ENCODE measurements at places on chromosomes 12 and 14.
A peak's percentile ranks its signal among the peaks of the same experiment; 100 is the strongest.

- H3K4me3 ChIP-seq: no peak overlapping the region
- peaks cover 3% of the 10 kb centered on the region for H3K36me3 ChIP-seq
- peaks cover 18% of the 10 kb centered on the region for H3K4me1 ChIP-seq
- DNase-seq: peak; percentile 50
- H3K27me3 ChIP-seq: peaks cover 35% of the 10 kb centered on the region
Observed at GRCh38 chr14:28751467-28752058, 15.0 kb upstream of the FOXG1 start.

DNA sequence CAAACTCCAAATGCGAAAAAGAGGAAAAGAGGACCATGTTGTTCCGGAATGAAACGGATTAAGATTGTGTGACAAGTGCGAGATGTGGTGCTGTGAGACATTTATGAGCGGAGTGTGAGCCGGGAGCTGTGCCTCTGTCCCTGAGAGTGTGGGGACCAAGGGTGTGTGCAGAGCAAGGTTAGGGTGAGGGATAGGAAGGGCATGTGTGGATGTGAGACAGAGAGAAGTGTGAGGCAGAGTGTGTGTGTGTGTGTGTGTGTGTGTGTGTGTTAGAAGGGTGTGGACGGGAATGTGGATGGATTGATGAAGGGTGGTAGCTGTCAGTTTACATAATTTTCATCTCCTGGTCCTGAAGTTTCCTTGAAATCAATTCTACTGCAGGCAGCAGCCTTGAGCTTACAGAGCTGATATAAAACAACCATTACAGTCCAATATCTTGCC is 4.3 kb upstream of the OTX2 start:
- H3K36me3 ChIP-seq: no peaks in the 10 kb centered on the region
- peak overlapping the region; percentile 49 for H3K4me3 ChIP-seq
- no peak for DNase-seq
- H3K27ac ChIP-seq: no peak overlapping the region
- peaks cover 68% of the 10 kb centered on the region for H3K4me1 ChIP-seq

GRCh38 chr12:120229071-120229486 is 28.2 kb upstream of the RPLP0 start:
- DNase-seq: peak; percentile 41
- peak overlapping the region; percentile 55 for H3K4me3 ChIP-seq
- peak overlapping the region; percentile 98 for H3K27ac ChIP-seq
- no peaks in the 10 kb centered on the region for H3K36me3 ChIP-seq
- H3K4me1 ChIP-seq: peaks cover 84% of the 10 kb centered on the region

- H3K27ac ChIP-seq: 0 out of 2 replicates have a peak overlapping the region, but pooled peaks have one; percentile 25
- DNase-seq: no peak
- no peaks in the 10 kb centered on the region for H3K27me3 ChIP-seq
- H3K4me3 ChIP-seq: no peak overlapping the region
- H3K4me1 ChIP-seq: peaks cover 20% of the 10 kb centered on the region
Observed at GRCh38 chr12:88163371-88163770, 21.3 kb downstream of the TMTC3 start.

DNA sequence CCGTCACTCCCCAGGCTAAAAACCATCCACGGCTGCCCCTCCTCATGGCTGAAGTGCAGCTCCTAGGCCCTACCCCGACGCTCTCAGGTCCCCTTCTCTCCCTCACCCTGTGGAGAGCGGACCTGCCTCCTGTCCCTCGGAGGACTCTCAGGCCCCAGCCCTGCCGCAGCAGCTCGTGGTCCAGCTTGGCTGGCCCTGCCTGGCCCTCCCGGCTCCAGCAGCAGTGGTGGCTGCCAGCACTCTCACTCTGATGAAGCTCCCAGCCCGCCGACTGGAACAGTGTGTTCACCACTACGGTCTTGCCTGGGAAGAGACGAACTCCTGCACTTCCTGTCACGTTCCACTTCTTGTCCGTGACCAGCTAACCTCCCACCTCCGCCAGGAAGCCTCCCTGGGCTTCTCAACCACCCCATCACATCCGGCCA is 11.1 kb downstream of the BAG5 start:
- no peak for DNase-seq
- peak overlapping the region; percentile 70 for H3K27ac ChIP-seq
- H3K27me3 ChIP-seq: no peaks in the 10 kb centered on the region
- H3K4me3 ChIP-seq: no peak overlapping the region
- peaks cover 5% of the 10 kb centered on the region for H3K4me1 ChIP-seq

GRCh38 chr12:1836854-1837421 is 16.6 kb downstream of the LRTM2 start:
- H3K4me1 ChIP-seq: peaks cover 23% of the 10 kb centered on the region
- no peak for DNase-seq
- H3K4me3 ChIP-seq: no peak overlapping the region
- H3K27me3 ChIP-seq: no peaks in the 10 kb centered on the region
- no peaks in the 10 kb centered on the region for H3K36me3 ChIP-seq

DNA sequence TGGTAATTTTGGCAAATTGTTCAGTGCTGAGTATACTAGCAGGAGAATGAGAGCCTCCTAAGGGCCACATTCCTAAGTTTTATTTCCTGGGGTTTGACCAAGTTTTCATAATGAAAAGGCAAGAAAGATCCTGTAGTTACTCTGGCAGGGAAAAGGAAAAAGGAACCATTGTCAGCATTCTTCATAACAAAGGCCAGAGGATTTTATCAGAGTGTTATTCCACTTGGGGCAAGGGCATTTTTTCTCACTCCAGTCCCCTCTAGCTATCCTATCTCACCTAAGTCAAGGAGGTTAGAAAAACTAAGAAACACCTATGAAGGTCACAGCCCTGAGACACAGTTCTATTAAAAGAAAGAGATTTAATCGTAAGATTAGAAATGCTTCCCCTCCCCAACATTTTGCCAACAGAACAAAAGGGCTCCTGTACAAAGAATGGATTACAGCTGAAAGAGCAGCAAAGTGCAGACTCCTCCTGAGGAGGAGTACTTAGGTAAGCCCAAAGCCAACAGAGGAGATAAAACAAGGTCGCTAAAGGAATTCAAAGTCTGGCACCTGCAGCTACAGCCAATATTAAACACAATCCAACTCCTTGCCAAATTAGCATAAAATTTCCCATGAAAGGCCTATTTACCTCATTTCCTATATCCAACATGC is 162.4 kb downstream of the GALC start:
- H3K36me3 ChIP-seq: no peaks in the 10 kb centered on the region
- no peak for DNase-seq
- peak overlapping the region; percentile 32 for H3K27ac ChIP-seq

- peaks cover 81% of the 10 kb centered on the region for H3K36me3 ChIP-seq
- H3K4me1 ChIP-seq: no peaks in the 10 kb centered on the region
- DNase-seq: no peak
- no peak overlapping the region for H3K27ac ChIP-seq
Observed at GRCh38 chr12:127980585-127980984, 286.4 kb upstream of the TMEM132C start.

DNA sequence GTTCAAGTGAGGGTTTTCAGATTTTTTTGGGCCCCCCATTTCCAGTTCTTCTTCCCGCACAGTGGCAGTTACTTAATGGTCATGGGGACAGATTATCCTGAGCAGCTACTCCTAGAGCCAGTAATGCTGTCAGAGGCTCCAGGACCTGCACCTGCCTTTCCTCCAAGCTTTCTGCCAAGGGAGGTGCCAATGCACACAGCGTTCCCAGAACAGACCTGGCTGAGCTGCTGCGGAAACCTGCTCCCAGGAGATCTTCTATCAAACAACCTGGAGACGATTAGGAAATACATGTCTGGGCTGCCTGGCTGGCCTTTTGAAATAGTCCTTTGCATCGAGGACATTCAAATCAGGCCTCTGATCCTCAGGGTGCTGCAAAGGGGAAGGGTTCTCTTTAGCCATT is 120.9 kb downstream of the SLC8A3 start:
- no peaks in the 10 kb centered on the region for H3K27me3 ChIP-seq
- H3K4me3 ChIP-seq: no peak overlapping the region
- no peaks in the 10 kb centered on the region for H3K36me3 ChIP-seq
- H3K4me1 ChIP-seq: no peaks in the 10 kb centered on the region

DNA sequence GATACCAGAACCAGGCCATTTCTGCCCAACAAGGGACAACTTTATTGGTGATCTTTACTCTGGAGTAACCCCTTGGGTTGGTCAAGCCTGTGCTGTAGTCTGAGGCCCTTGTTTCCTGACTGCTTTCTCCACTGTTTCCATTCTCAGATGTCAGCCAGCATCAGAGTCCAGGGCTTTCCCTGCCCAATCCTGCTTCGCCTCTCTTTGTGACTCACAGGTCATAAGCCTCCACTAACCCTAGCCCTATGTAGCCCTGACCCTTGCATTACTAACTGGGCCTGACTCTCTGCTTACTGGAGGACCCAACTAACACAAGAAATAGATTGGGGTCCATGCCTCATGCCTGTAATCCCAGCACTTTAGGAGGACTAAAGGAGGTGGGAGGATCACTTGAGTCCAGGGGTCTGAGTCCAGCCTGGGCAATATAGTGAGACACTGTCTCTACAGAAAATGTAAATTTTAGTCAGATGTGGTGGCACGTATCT is 8.6 kb upstream of the SNRNP35 start:
- peaks cover 3% of the 10 kb centered on the region for H3K4me1 ChIP-seq
- DNase-seq: no peak
- no peak overlapping the region for H3K27ac ChIP-seq
